ENCODE measurements at places on chromosomes 3 and 15.

DNA sequence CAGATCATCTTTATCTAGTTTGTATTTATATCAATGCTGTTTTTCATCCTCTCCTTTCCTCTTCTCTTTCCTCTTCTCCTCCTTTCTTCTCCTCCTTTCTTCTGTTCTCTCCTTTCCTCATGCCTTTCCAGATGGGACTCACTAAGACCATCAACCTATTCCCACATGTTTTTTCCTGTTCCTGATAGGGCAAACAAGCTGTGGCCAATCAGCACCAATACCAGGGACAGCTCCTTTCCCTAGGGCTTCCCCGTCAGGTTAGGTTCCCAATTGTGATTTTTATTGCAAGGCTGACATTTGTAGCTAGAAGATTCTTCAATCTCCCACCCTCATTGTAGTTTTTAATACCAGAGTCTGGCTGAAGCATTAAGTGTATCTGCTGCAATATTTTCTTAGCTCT lies 76.3 kb upstream of the COL8A1 start:
- no peak for DNase-seq

DNA sequence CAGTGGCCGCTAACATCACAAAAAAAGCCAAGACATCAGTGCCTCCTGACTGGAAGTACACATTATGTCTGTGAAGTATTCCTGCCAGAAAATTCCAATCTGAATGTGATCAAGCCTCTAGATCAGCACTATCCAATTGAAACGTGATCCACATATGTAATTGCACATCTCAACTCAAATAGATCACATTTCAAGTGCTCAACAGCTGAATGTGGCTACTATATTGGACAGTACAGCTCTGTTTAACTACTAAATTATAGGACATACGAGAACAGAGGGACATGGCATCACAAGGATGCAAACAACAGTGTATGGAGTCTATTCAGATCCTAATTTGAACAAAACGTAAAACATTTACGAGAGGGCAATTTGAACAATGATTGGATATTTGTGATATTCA lies 542 bp upstream of the UBAP1L start:
- peak; percentile 81 for DNase-seq

DNA sequence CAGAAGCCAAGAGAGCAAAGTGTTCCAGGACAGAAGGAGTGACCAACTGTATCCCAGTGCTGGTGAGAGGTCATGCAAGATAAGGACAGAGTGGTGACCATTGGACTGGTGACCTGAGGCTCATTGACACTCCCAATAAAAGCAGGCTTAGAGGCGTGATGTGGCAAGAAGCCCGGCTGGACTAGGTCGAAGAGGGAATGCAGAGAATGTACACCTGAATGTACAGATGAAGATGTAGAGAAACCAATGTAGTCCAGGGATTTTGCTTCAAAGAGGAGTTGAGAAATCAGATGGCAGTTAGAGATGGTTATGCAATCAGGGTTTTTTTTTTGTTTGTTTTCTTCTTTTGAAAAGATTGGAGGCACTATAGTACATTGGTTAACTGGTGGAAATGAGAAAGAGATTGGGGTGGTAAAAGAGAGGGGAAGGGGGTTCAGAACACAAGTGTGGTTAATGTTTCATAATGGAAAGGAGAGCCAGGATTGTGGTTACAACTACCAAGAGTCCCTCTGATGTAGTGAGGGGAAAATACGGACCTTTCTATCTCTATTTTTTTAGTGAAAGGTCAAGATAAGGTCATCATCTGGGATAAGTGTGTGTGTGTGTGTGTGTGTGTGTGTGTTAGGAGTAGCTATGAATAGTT lies 23.3 kb downstream of the ST3GAL6 start:
- no peak for DNase-seq

GRCh38 chr3:85570819-85571218 lies 612.0 kb downstream of the CADM2 start:
- no peak for DNase-seq

GRCh38 chr15:52540374-52541012 lies 11.8 kb upstream of the MYO5A start:
- no peak for DNase-seq

DNA sequence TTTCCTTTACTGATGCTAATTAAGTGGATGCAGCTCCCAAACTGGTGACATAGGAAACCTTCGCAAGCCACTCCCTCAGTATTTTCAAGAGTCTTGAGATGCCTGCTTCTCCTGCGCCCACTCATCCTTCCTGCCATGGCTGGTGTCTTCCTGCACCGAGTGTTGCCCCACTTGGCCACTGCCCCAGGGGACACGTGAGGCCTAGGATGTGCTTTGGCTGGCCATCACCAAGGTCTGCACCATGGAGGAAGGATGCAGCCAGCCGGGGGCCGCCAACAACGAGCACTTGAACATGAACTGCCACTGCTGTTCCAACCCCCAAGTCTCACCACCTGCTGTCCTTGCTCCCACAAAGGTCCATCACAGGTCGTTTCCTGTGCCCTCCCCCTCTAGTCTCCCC lies 34.1 kb downstream of the EPHB3 start:
- DNase-seq: no peak

DNA sequence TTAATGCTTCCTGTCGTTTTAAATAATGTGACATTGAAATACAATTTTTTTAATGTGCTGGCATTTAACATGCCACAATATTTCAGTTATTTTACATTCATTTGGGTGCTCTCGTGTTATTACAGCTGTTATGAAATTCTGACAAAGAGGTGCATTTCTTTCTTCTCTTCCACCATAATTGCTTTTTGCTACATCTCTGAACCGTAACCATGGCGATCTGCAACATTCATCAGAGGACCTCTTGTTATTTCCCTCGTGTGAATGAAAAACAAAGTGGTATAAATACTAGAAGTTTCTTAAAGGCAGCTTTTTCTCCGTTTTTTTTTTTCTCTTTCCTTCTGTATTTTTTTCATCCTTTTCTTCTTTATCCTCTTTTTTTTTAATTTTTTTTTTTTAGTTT lies 316.4 kb downstream of the MCTP2 start:
- peak; percentile 9 for DNase-seq

GRCh38 chr3:8237893-8238292 lies 263.7 kb upstream of the LMCD1 start:
- DNase-seq: peak; percentile 44

- DNase-seq: no peak
These were observed 44.6 kb upstream of the ARPP21 start for GRCh38 chr3:35594739-35595138.

- DNase-seq: no peak
These were observed 6.2 kb upstream of the CCNL1 start for GRCh38 chr3:157166115-157166514.

DNA sequence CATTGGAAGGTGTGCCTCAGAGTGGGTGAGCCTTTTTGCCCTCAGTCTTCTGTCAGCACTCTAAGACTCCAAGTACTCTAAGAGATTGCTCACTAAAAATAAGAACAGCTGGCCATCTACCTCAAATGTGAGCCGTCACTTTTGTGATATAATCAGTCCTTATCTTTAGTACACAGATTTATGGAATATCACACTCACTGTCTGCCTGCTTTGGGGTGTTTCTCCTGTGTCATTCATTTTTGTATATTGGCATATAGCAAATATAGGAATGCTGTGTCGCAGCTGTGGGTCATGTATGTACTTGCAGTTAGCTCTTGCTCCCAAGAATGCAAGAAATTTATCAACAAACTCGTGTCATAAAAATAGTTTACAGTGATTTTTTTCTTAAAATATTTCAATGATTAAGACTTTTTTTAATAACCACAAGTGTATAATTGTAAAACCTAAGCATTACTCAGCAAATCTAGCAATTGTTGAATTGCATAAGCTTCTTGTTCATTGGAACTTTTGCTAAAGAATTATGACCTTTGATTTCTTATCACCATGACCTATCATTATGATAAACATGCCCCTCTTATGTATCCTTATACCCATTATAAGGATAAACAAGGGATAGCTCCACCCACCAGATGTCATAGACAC lies 18.8 kb downstream of the SETD5 start:
- DNase-seq: no peak

Data from foreskin melanocyte (primary cell).